Activated CD4-positive, alpha-beta T cell treated with anti-CD3 and anti-CD28 coated beads for 36 hours (primary cell): ENCODE measurements at places on chromosomes 7 and 10. TPM values are rescaled to one million over a fixed set of nuclear protein-coding genes. Genes with fewer than 3 reads are reported as not detected.

Gene TLL2
- 0.02 TPM for total RNA-seq

Gene SEMA3D
- total RNA-seq, result not detected

Gene SUFU
- 9.5 TPM for total RNA-seq

Gene SPACDR
- total RNA-seq, result 3.5 TPM

Gene EBF3
- total RNA-seq, result not detected

Gene GJD4
- not detected for total RNA-seq

Gene PDE6C
- not detected for total RNA-seq

Gene SLC39A12
- not detected for total RNA-seq

Gene CYP3A7
- not detected for total RNA-seq

Gene ST8SIA6
- total RNA-seq, result not detected

Gene NUDT5
- total RNA-seq, result 99.9 TPM

Gene POLD2
- 347 TPM for total RNA-seq

Gene CHCHD1
- 12.7 TPM for total RNA-seq

Gene FBXL13
- 0.83 TPM for total RNA-seq

Gene CPXM2
- not detected for total RNA-seq

Gene GNAT3
- not detected for total RNA-seq

Gene SMIM30
- total RNA-seq, result 38.5 TPM

Gene TCAF1
- 16.5 TPM for total RNA-seq

Gene FAM25G
- total RNA-seq, result not detected

Gene COL17A1
- total RNA-seq, result not detected

Gene NPTX2
- total RNA-seq, result not detected

Gene ELN
- total RNA-seq, result not detected

Gene TMEM270
- not detected for total RNA-seq

Gene INPP5A
- total RNA-seq, result 8.1 TPM

Gene CFAP69
- total RNA-seq, result 0.25 TPM

Gene GRID2IP
- total RNA-seq, result 0.11 TPM

Gene ZCWPW1
- total RNA-seq, result 3.4 TPM

Gene MRLN
- not detected for total RNA-seq

Gene CPVL
- total RNA-seq, result not detected

Gene GFRA1
- total RNA-seq, result 0.09 TPM

Gene TDRD1
- 0.21 TPM for total RNA-seq

Gene EPHA1
- total RNA-seq, result 2.4 TPM

Gene DDX56
- 104 TPM for total RNA-seq

Gene KIAA1549
- total RNA-seq, result 0.46 TPM

Gene IQUB
- not detected for total RNA-seq

Gene RBM17
- 206 TPM for total RNA-seq

Gene CTNNA3
- total RNA-seq, result not detected

Gene CYP3A4
- not detected for total RNA-seq

Gene DMBT1
- not detected for total RNA-seq

Gene SPAM1
- not detected for total RNA-seq

Gene TRIM73
- total RNA-seq, result 3.6 TPM

Gene RADIL
- total RNA-seq, result 0.42 TPM

Gene IMPDH1
- total RNA-seq, result 60.7 TPM

Gene PHF14
- total RNA-seq, result 37.4 TPM

Gene PHYHIPL
- not detected for total RNA-seq
